ENCODE measurements at places on chromosomes 4 and X. TPM values are rescaled to one million over a fixed set of nuclear protein-coding genes. Genes with fewer than 3 reads are reported as not detected.

Gene OPHN1
- 8.6 TPM for total RNA-seq

Gene RTL9
- 0.24 TPM for total RNA-seq

Gene GAGE2A
- not detected for total RNA-seq

Gene CHRDL1
- total RNA-seq: 0.66 TPM

DNA sequence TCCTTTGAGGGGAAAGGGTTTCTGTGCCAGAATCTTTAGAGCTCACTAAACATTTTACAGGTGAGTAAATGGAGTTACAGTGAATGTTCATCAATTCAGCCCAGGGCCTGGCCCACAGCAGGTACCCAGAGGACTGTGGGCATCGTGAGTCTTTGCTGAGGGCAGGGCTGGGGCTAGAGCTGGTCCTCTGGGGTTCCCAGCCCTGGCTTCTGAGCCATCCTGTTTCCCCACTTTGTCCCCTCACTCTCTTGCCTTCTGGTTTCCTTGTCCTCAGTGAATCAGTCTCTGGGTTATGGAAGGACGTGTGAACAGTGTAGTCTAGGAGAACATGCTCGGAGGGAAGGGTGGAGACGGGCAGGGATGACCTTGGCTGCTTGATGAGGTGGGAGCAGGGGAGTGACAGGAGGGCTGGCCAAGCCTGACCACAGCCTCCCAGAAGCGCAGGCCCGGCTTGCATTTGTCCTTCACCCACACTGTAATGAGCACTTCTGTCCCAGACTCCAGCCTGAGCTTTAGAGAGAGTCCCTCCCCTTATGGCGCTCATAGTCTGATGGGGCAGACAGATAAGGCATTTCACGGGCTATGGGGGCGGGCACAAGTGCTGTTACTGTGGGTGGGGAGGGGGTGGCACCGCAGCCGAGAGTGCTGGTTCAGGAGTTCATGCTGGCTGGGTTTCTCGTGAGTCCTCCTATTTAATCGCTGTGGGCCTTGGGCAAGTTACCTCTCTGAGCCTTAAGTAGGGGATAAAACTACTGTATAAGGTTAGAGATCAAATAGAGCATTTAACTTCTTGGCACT, 17.3 kb downstream of the TBC1D14 start:
- no peak for DNase-seq

DNA sequence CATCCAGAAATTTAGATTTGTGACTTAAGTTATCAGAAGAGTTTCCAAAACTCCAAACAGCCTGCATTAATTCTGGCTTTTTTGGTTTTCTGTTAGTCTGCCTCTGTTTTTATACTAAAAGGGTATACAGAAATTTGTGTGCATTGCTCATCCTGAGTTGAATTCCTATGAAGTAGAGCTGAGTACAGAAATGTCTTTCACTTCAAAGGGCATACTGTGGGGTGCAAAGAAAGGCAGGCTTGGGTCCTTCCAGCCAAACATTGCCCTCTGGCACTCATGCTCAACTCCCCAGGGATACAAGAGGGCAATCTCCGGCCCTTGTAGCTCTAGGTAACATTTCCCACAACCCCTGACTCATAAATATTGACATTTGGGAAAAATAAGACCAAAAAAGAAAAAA, 27.6 kb upstream of the TMEM184C start:
- no peak for DNase-seq

GRCh38 chrX:135213200-135213844, 38.5 kb upstream of the ETDA start:
- no peak for DNase-seq

DNA sequence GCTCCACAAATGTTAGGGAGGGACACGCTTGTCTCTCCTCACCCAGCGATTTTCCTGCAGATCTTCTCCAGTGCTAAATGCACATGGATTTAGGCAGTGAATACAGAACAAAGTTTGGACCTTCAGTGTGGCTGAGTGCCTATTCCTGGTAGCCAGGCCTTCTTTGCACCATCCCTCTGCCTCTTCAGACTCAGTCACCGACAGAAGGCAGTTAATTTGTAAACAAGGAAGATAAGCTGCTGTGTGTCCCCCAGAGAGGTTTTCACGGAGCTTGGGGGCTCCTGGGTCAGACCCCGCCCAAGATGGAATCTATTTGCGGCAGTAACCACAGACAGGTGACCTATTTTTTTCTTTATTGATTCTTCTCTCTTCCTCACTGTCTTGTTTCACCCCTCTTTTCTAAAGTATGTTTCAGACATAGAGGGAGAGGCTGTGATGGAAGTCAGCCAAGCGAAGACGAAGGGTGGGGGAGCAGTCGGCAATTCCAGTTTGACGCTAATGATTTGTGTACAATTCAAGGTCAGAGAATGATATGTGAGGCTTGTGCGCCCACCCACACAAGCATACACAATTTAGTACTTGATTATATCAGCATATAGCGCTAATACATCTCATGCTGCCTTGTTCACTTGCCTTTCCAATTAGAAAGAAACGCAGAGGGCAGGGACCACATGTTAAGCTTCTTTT, 200.8 kb downstream of the MGST2 start:
- DNase-seq: no peak

GRCh38 chr4:109719604-109720003, 10.3 kb downstream of the PLA2G12A start:
- no peak for DNase-seq

GRCh38 chr4:153763404-153763803, 3.6 kb upstream of the RNF175 start:
- no peak for DNase-seq

GRCh38 chr4:15077969-15078368, 75.7 kb downstream of the CPEB2 start:
- DNase-seq: no peak
